ENCODE measurements at places on chromosomes 1 and 21.
A peak's percentile ranks its signal among the peaks of the same experiment; 100 is the strongest.

GRCh38 chr1:234899041-234899729, 229.5 kb downstream of the TOMM20 start:
- DNase-seq = no peak

DNA sequence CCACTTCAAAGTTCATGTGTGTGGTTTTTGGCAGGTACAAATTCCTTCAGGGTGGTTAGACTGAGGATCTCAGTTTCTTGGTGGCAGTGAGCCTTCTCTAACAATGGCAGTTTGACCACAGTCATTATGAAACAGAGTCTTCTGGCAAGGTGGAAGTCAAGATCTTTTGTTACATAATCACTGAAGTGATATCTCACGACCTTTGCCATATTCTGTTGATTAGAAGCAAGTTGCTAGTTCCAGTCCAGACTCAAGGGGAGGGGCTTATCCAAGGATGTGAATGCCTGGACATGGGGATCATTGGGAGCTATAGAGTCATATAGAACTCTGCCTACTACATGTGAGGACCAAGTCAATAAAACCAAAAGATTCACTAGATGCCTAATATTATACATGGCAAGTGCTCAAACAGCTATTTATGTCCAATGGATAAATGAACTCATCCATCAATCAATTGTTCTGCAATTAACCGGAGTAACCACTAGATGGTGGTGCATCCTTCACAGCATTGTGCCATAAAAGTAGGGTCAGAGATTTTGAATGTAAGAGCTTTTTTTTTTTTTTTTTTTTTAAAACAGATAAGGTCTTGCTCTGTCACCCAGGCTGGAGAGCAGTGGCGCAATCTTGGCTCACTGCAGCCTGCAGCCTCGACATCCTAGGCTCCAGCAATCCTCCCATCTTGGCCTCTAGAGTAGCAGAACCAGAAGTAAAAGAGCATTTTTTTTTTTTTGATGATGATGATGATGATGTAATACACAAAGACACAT, 131.9 kb downstream of the CRB1 start:
- no peak for DNase-seq

GRCh38 chr1:205777994-205778393, 2.7 kb upstream of the RAB29 start:
- DNase-seq = no peak

- DNase-seq = no peak
Measured at GRCh38 chr1:166282391-166283137, 115.8 kb upstream of the FAM78B start.

- DNase-seq = peak; percentile 53
Measured at GRCh38 chr1:47178654-47179016, 11.2 kb downstream of the PDZK1IP1 start.

DNA sequence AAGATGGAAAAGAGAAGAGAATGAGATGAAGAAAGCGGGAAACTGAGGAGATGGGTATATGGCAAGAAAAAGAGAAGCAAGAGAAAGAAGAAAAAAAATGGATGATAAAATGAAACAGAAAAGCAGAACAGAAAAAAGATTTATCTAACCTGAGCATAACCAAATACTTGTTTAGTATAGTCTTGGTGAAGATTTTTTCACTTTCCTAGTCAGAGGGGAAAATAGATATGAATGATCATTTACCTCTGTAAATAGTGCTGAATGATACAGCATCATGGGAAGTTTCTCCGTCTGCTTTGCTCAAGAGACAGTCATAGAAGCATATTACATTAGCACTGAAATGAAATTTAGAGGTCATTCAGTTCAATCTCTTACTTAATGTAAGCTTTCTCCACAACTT, 36.1 kb upstream of the PLPPR4 start:
- DNase-seq = no peak

GRCh38 chr1:218171302-218171893, 113.7 kb upstream of the RRP15 start:
- DNase-seq = no peak

DNA sequence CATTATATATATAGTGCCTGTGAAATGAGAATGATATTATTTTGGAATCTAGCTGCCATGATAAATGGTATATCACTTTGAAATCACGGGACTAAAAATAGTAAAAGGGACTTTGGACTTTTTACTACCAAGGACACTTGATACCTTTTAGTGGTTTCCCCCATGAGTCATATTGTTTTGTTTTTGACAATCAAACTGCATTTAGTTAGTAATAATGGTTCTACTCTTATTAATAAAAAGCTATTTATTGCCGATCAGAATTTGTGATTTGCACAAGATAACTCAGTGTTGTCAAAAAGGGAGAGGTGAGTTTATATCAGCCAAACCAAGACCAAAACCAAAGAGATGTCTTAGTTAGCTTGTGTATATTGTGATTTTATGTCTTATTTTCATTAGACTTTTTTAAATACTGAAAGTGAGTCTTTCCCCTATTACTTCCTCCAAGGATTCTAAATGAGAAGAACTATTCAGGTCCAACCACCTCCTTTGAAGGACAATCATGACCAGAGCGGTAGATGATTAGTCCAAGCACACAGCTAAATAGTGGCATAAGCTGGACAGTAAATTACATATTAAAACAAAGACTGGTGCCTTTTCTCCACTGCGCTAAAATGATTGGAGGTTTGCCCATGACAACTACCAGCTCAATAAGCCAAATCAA, 281.7 kb upstream of the ESRRG start:
- no peak for DNase-seq

Data from type B pancreatic cell (in vitro differentiated cells).